ENCODE measurements at places on chromosomes 13 and 19.
A peak's percentile ranks its signal among the peaks of the same experiment; 100 is the strongest.

DNA sequence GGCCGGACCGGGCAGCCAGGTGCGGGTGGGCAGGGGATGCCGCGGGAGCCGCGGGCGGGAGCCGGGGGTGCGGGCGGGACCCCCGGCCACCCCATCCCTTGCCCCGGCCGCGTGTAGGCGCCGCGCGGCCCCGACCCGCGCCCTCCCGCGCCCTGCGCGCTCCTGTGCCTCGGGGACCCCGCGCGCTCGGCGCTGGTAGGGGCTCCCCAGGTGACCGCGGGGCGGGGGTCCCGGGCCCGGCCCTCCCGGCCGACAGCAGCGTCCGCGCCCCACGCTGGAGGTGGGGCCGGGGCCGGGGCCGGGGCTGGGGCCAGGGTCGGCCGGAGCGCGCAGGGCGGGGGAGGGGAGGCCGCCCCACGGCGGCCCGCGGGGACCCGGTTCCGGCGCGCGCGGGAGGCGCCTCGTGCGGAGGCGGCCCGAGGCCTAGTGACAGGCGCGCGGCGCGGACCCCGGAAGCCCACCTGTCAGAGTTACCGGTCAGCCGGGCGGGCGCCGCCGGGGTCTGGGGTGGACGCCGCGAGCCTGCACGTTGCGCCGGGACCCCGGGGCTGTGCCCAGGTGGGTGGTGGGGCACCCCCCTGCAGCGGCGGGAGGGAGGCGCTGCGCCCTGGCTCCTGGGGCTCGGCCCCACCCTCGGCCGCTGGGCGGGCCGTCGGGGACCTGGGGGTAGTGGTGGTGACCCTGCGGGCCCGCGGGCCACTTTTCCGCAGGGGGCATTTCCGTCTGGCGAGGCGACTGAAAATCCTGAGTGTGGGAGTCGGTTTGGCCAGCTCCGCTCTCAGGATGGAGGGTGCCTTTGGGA is 518 bp downstream of the TFDP1 start:
- peak; percentile 46 for DNase-seq

DNA sequence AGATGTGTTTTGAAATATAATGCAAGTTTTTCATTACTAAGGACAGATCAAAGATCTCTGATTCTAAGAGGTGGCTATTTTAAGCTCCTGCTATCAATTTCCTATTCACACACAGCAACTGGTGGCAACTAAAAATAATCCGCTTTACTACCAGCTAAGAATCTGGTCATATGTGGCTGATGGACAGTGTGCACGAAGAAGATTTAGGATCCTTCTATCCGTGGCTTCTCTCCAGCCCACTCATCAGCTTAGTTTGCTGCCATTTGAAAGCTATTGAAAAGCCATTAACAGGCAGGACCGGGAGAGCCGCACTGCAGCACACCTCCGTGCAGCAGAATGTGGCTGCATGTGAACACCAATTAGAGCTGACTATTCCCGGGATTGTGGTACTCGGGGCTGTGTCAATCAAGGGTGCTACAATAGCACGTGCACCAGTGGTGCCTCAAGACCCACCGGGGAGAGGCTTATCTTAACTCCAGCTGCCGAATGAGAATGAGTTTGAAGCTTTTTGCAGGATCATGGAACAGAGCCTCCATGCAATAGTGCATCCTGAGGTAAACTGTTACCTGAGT is at the start of gene MYO16:
Gene MYO16, plus strand, starts transcription at position 431 of the 572 bp plus-strand sequence. CDS start 234 bp downstream, outside the sequence.
- no peak for DNase-seq

GRCh38 chr19:517721-518597 is 10.7 kb downstream of the TPGS1 start:
- no peak for DNase-seq

GRCh38 chr19:33823341-33823740 is 26.7 kb downstream of the KCTD15 start:
- no peak for DNase-seq

DNA sequence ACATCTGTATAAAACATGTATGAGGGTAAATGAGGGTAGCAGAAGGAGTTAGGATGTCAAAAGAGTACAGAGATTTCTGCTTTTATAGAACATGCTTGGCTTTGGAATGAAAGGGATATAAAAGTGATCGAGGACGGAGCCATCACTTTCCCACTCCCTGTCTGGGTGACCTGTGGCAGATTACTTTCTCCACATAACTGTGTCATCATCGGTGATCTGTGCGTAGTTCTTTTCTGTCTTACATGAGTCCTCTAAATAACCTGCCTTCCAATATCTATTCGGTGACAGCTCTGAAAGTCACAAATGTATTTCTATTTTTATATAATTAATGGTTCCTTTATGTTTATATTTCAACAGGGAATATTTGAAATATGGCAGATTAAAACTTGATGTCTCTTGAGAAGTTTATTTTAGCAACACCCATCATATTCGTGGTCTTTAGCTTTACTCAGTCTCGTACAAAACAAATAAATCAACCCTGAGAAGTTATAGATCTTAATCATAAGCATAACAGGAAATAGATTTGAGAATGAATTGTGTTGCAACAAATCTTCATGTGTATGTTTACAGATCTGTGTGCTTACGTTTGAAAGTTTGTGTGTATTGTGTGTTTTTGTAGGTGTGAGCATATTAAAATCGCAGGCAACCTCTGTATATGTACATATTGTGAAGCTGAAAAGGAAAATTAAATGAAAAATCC is 1094.3 kb downstream of the EFNB2 start:
- DNase-seq: no peak

GRCh38 chr19:43286096-43286495 is 16.8 kb upstream of the PSG9 start:
- DNase-seq: no peak
